ENCODE measurements at places on chromosomes 5 and 9.

GRCh38 chr5:118007262-118007661 is 981.1 kb downstream of the DTWD2 start:
- no peak for DNase-seq

DNA sequence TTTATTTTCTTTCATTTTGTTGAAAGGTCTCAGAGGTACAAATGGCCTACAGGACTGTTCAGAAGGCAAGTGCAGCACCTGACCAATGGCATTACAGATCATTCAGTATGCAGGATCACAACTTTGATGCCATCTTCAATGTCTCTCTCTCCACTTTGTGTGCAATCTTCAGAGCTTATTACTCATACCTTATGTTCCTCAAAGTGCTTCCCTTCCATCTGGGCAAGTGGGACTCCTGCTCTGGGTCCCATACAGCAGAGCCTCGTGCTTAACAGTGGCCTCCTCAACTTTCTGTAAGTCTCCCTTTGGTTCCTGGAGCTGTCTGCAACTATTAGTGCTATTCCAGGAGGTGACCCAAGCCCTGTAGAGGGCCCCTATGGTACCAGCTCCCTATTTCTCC is 358.4 kb upstream of the RPS23 start:
- DNase-seq = no peak

DNA sequence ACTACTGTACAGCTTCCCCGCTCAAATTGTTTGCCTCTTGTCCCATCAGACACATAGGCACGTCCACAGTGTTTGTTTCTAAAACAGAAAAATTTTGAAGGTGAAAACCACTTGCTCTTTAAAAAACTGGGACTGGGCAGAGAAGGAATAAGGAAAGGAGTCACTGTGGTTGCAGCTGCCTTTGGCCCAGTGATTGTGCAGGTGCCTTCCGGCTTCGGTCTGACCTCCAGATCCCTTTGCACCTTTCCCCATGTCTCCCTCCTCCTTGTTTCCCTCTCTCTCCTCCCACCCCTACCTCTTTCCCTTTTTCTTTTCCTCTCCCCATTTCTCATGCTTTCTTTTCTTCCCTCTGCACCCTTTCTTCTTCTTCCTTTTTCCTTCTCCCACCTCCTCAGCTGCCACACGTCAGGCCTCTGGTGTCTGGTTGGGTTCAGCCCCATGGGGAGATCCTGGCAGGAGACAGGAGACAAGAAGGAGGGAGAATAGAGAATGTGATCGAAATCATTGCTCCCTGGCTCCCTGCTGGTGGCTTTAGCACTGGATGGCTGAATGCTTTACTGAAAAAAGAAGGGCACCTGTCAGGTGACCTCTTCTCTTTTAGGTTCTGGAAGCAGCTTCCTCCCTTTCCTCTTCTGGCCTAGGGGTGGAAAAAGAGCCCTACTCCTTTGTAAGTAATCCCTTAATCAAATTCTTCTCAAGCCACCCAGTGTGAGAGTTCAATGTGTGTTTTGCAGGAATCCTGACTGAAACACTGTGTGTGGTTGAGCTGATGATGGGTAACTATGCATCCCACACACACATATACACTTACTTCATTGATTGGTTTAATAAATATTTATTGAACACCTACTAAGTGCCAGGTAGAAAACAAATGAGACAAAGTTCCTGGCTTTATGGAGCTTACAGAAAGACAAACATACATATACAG is 267.3 kb downstream of the MAST4 start:
- no peak for DNase-seq

GRCh38 chr9:26863074-26863473 is 29.5 kb downstream of the CAAP1 start:
- DNase-seq = no peak

GRCh38 chr5:124253203-124253810 is 493.1 kb downstream of the ZNF608 start:
- DNase-seq = no peak

DNA sequence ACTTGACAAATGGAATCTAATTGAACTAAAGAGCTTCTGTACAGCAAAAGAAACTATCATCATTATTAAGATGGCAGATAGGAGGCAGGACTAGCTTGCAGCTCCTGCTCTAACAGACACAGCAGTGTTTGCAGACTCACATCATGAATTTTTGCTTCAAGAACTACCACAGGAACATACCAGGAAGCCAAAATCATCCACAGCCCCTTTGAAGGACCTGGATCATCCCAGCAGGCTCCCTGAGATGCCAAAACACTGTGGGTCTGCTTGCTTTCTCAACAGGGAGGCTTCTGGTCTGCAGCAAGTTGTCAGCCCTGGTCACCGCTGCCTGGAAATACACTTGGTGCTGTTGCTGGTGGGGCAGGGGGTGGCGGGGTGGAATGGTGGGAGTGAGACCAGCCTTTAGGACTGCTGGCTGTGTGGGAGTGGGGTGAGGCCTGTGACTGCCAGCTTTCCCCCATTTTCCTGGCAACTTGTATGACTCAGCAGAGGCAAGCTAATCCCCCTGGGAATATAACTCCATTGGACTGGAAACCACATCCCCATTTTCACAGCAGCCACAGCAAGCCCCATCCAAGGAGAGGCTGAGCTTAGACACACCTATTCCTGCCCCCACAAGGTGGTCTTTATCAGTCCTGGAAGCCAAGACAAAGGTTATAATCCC is 533.8 kb upstream of the CYLC2 start:
- DNase-seq = no peak

- DNase-seq = no peak
Measured at GRCh38 chr5:179138568-179138925, 78.4 kb downstream of the ZNF354C start.

GRCh38 chr5:31427013-31427723 is 104.7 kb downstream of the DROSHA start:
- DNase-seq = no peak

DNA sequence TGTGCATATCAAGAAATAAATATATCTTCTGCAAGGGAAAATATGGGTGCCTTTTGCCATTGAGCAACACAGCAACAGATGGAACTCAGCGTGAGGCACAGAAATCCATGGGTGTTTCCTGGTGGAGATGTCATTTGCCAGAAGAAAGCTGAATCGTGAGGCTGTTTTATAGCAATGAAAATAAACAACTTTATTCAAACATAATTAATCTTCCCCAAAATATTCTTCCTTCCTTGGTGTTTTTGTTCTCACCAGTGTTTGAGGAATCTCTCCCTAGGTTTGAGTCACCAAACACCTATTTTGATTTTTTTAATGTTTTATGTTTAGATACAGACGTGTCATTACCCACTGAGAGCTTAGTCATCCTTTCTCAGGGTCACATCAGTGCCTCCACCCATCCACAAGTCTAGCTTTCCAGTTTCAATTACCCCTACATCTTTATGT is 65.8 kb upstream of the PAPPA start:
- DNase-seq = no peak

DNA sequence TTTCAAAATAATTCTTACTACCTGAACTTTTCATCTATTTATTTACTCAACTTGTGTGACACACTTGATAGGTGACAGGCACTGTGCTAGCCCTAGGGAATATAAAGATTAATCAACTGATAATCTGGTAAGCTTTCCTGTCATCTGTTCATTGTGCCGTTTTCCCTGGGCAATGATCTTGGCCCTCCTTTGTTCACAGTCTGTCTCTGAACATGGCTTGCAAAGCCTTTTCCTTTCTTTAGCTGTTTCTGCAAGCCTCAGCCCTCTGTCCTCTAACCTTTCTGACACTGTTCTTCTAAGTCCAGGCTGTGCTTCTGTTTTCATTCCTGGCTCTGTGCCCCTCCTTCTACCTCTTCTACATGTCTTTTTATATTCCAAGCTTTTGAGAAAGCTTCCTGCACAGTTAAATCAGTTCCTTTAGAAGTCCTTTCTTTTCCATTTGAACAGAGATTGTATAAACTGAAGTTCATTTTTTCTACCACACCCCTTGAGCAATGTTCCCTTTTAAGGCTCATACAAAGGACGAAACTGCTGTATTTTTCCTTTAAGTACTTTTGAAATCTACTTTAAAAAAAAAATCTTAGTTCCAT is 803.0 kb upstream of the ZNF608 start:
- no peak for DNase-seq

DNA sequence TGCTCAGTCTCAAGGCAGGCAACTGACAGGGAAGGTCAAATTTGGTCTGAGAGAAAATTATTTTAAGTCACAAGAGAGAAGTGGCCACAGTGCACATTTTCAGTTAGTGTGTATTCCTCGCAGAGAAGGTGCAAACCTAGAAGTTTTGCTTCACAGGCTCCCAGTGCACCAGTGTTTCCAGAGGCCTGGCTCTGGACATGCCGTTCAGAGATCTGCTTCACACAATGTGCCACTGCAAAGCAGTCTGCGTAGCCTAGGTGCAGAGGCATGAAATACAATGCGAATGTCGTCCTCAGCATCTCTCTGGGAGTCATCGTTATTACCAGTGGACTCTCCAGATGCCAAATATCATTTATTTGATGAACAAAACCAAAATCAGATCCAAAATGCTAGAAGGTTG is 147.8 kb downstream of the MAPKAP1 start:
- no peak for DNase-seq

GRCh38 chr9:32234451-32234850 is 150.0 kb upstream of the ACO1 start:
- no peak for DNase-seq

GRCh38 chr5:8522646-8523045 is 653.7 kb downstream of the MTRR start:
- no peak for DNase-seq

DNA sequence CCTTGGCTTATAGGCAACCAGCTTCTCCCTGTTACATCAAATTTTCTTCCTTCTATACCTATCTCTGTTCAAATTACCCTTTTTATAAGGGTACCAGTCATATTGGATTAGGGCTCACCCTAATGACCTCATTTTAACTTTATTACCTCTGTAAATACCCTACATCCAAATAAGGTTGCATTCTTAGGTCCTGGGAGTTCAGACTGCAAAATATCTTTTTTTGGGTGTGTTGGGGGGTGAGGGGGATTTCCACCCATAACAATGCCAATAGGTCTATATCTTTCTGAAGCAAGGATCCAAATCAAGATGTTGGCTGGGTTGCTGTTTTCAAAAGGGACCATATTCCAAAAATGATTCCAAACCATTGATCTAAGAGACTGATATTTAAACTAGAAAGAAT is 141.7 kb downstream of the XRCC4 start:
- DNase-seq = no peak

- no peak for DNase-seq
Measured at GRCh38 chr9:105328296-105328695, 83.8 kb downstream of the SLC44A1 start.

DNA sequence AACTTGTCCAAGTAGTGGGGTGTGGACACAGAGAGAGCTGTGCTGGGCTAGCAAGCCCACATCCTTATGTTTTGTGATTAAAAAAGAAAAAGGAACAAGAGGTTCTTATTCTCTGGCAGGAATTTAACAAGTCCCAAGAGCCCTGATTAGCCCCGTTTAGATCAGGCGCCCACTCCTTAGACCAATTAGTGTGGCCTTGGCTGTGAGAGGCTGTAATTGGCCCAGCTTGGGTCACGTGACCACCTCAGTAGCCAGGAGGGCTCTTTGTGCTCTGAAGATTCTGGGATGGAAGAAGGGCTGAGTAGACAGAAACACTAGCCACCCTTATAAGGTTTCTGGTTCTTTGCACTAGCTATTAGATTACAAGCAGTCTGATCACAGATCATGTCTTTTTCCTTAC is 31.1 kb downstream of the GCNT4 start:
- no peak for DNase-seq

- no peak for DNase-seq
Measured at GRCh38 chr5:147369742-147370374, 135.0 kb downstream of the STK32A start.

- DNase-seq = no peak
Measured at GRCh38 chr9:801399-802071, 40.0 kb upstream of the DMRT1 start.

DNA sequence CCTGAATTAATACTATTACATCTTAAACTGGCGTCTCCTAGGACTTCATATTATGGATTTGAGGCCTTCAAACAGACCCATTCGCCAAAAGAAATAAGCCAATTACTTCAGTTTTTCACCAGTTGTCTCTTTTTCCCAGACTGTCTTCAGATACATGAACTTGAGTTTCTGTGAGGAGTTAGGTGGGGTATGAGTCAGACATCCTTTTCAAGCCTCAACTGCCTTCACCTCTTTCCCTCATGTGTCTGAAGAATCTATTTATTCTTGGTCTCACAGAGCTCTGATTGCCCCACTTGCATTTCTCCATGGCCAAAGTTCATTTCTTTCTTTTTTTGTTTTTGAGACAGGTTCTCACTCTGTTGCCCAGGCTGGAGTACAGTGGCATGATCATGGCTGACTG is 12.5 kb downstream of the WNT8A start:
- DNase-seq = no peak

DNA sequence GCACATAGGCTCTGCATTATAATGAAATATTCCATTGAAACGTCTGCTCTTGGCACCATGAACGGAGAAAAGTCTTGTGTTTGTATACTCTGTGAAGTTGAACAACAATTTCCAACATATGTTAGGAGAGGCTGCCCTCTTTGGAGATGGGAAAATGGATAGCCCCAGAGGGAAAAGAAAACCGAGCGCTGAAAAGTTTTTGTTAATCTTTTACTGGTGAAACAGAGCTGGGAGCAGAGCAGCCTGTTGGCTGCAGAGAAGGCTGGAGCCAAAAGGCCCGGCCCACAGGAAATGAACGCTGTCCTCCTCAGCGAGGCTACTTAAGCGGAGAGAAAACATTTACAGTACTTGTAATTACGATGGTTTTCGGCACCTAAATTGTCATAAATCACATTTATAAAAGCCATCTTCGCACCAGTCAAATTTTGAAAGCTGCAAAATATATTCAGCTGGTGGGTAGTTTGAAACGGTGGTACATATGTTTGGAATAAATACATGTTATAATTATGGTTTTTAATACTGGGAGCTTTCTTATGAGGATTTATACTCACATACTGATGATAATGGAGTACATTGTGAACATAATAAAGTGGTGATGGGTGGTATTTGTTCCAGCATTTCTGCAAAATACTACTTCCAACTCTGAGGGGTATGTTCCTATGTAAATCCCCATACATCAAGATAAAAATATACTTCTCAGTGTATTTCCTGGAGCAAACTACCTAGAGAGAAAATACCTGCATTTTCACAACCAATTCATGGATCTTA is 129.6 kb upstream of the CNTLN start:
- DNase-seq = no peak

- no peak for DNase-seq
Measured at GRCh38 chr5:153969563-153969895, 69.2 kb downstream of the FAM114A2 start.

DNA sequence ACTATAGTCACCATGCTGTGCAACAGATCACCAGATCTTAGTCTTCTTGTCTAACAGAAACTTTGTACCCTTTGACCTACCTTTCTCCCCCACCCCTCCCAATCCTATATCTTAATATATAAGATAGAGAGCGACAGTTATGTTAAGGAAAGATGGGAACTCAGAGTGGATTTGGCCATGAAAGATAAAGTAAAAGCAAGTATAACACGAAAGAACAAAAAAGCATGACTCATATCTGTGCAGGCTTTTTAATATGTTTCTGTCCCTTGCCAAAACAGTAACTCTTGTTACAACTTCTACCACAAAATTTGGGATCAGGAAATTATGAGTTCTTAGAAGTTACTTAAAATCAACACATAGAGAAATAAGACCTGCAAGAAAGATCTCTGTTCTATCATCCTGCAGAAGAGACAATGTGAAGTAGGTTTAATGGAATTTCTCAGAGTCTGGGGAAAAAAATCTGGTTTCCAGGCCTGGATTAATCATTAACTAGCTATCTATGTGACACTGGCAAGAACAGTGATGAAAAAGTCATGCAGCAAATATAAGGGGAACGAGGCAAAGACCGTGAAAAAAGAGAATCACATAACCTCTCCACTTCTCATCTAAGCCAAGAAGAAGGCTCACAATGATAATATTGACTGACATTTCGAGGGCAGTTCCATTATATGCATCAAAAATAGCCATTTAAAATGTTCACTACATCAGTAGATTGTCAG is 18.6 kb downstream of the BAAT start:
- DNase-seq = no peak
